Hypothalamus (tissue), 51 donors: ENCODE measurements at places on chromosomes 1 and 21.

DNA sequence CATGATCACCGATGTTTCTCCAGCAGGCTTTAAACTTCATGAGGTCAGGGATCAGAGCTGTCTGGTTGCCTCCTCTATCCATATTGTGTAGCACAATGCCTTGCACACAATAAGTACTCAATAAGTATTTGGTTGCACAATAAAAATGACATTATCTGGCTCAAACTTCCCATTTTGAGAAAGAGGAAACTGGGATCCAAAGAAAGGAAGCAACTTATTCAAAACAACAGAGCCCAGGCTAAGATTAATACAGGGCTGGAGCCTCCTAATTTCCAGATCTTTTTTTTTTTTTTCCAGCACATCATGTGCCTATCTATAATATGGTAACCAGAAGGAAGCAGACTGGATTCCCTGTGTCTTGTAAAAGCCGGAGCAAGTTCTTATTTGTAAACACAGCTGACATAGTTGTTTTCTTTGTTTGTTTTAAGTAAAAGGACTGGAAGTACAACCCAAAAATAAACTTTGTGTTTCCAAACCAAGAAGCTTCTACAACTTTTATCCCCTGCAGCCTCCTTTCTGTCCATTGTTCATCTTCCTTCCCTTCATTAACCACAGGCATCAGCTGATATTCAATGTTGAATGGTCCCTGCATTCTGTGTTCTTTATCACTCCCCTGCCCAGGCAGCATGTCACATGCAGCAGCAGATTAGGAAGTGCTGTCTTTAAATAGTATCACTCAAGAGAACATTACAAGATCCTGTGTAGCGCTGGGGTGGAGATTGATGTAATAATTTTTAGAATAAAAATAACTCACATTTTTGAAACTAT is 71.2 kb upstream of the HOOK1 start:
- DNase-seq, result no peak

DNA sequence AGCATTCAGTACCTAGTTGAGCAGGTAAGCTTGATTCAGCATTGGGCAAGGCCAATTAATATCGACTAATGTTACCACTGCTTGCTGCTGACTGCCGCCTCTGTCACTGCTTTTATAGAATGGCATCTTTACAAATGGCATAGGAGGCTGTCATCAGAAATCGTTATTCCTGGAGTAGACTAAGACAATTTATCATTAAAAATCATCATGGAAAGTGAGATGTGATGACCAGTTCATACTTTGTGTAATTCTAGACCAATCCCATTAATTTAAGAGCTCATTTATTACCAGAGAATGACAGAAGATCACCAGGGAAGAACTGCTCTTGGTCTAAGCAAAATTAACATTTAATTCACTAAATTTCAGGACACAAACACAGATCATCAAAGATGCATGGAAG is 254.0 kb downstream of the SPATA17 start:
- DNase-seq, result no peak

DNA sequence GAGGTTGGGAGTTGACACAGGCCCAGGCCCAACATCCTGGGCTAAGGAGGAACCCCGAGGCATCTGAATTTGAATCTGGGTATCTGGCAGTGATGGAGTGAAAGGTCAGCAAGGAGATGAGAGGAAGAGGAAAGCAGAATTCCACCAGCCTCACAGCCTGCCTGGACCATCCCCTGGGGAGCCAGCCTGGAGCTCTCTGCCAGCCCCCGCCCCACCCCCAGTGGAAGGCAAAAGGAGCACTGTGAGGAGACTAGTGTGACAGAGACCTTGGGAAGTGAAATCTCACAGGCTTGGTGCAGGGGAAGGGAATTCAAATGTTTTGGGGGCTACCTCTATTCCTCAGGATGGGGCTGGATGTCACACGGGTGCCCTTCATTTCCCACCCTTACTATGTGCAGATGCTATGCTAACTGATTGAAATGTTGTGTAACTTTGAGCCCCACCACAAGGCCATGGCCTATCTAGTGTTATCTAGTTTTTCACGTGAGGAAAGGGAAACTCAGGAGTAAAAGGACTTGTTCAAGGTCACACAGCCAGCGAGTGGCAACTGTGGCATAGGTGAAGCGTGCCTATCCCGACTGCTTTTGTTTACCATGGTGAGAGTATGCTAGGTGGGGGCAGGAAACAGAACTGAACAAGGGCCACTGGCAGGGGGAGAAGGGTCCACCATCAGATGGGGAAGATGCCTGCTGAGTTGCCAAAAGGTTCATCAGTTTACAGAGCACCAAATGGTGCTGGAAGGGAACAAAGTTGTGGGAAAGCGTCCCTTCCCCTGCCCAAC is 29.8 kb downstream of the AHDC1 start:
- no peak for DNase-seq

DNA sequence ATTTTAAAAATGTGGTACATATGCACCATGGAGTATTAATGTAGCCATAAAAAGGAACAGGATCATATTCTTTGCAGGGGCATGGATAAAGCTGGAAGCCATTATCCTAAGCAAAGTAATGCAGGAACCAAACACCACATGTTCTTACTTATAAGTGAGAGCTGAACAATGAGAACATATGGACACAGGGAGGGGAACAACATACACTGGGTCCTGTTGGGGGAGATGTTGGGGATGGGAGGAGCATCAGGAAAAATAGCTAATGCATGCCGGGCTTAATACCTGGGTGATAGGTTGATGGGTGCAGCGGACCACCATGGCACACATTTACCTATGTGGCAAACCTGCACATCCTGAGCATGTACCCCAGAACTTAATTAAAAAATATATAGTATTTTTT is 352.5 kb upstream of the KAZN start:
- no peak for DNase-seq

DNA sequence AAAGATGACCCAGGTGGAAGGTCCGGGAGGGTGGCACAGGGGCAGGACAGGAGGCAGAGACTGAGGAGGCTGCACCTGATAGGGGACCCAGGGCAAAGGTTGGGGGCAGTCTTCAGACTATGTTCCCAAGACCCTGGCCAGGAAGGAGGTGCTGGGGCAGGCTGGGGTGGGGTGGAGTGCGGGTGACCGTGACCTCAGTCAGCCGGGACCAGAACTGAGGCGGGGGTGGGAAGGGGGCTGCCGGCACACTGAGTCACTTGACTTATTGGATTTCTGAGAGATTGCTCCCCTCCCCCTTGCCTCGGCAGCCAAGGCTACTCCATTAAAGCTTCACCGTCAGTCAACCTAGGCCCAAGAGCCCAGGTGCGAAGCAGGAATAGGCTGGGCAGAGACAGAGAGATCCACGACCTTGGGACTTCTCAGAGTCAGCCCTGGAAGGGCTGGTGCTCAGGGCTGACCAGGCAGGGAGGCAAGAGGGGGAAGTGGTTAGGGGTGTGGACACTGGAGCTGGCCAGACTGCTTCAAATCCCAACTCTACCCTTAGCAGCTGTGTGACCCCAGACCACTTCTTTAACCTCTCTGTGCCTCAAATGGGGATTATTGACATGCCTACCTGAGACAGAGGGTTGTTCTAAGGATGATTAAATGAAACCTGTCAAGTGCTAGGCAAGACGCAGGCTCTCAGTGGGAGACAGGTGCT is 47.9 kb upstream of the LAPTM5 start:
- no peak for DNase-seq

DNA sequence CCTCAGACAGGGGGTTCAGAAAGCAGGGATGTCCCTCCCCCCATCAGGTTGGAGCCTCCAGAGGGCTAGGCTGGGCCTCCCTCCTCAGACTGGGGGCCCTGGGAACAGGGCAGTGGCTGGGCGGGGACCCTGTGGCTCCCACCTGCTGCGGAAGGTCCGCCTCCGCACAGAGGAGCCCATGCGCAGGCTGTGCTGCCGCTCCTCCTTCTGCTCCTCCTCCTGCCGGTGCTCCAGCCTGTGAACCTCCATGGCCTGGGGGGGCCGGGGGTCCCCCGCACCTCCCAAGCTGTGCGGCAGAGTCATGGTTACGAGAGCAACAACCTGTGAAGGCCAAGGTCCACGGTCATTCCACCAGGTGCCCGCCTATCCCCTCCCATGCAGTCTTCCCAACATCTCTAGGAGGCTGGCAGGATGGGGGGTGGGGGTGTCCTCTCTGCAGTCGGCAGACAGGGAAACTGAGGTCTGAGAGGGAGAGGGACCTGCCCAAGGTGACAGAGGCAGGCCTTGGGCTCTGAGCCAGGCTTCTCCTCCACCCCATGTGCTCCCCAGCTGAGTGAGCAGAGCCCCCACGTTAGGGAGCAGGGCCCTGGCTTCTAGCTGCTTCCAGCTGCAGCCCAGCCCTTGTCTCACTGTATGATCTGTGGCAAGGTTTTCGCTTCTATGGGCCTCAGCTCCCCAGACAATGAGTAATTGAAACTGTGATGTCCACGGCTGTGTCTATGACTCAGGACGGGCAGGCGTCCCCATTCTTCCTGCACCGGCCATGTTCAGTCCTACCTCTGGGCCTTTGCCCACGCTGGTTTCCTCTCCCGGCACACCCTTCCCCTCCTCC is 3.4 kb downstream of the MYOM3 start:
- no peak for DNase-seq

- no peak for DNase-seq
Observed at GRCh38 chr1:72442262-72442661, 159.9 kb upstream of the NEGR1 start.

DNA sequence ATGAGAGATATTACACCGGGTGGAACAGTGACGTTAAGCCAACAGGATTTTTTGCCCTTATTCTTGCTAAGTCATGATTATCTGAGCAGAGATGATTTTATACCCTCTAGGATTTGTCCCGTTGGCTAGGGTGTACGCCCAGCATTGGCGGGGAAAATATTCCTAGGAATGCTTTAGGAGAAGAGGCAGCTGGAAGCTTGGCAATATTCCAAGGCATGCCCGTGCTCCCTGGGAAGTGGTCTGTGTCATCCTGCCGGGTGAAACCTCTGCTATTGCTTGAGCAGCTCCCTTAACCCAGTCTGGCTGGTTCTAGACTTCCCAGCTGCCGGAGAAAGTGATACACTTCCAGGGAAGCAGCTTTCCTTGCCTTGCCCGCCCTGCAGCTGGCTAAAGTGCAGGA is 16.2 kb downstream of the CHRNB2 start:
- DNase-seq, result no peak

- no peak for DNase-seq
Observed at GRCh38 chr1:21269461-21270085, 20.7 kb downstream of the ECE1 start.

DNA sequence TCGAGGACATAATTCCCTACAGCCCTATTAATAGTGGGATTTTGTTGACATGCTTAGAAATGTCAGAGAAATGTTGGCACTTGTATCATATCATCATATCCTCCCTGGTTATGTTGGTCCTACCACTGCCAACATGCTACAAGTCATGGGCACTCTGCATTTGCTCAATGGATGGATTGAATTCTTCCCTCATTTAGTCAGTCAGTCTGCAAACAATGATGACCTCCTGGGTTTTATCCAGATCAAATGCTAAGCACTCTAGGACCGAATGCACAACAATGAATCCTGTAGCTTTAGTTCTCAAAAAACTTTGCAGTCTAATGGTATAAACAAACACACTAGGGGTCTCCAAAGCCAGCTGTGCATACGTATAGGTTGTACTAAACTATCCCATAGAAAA is 357.2 kb upstream of the DPYD start:
- no peak for DNase-seq

DNA sequence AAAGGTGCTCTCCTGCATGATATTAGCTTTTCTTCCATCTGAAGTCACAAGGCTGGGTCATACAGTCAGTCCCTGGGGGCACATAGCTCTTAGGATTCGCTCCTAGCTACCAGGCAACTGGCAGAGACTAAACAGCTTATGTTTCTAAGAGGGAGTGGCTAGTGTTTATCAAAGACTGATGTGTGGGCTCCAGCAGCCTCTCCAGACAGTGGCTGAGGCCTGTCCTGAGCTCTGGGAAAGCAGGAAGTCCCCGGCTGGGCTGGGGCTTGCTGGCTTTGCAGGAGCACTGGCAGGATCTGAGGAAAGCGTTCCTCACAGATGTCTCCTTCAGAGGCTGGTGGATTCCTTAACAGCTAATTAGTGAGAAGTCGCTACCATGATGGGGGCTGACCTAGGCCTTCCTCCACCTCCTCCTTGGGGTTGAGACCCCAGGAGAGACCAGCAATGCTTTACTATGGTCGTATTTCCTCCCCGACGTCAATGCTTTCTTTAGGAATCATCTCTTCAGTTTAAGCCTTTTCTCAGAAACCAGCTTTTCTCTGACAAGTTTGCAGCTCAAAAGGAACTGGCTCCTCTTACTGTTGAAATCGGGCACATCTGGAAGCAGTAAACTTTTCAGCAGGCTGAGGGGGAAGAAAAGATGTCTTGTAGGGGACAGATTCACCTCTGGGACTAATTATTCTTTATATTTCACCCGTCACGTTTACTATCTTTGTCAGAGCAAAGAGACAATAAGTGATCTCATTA is 33.5 kb upstream of the HHAT start:
- DNase-seq, result no peak

- no peak for DNase-seq
Observed at GRCh38 chr1:116481934-116482333, 88.9 kb downstream of the CD58 start.

DNA sequence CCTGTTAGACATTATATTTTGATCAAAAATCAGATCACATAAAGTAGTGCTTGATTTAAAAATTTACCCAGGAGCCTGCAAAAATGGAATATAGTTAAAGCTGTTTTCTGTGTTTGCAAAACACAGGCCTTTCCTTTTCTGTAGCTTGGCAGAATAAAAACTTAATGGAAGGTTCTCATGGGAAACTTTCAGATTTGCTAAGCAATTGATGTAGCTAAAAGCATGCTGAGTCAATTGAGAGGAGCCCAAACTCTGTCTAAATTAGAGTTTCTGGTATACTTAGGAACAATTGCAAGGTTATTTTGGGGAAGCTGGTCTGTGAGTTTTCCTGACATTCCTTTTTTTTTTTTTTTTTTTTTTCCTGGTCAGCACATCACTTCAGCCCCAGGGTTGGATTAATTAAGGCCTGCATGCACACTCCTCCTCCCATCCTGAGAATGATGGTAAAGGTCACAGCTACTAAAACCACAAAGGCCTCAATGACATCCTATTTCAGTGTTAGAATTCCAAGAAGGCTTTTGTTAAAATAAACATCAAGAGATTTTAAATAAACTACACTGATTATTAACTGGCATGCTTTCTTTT is 608.7 kb downstream of the PLPP3 start:
- no peak for DNase-seq
